ENCODE measurements at places on chromosomes 2 and 18. TPM values are rescaled to one million over a fixed set of nuclear protein-coding genes. Genes with fewer than 3 reads are reported as not detected.

The FAM124B gene
- total RNA-seq, result 0.68 TPM

The GALNT5 gene
- total RNA-seq, result not detected

The ALPP gene
- total RNA-seq, result not detected

The HOXD8 gene
- total RNA-seq, result not detected

The MC4R gene
- 3.3 TPM for total RNA-seq

The C2orf80 gene
- 26.8 TPM for total RNA-seq

The ACADL gene
- total RNA-seq, result 4.6 TPM

The C2orf78 gene
- total RNA-seq, result not detected

The CD207 gene
- not detected for total RNA-seq

The CNRIP1 gene
- total RNA-seq, result 69.7 TPM

The ASXL2 gene
- total RNA-seq, result 38.8 TPM

The PRSS56 gene
- total RNA-seq, result 1.3 TPM

The LOXHD1 gene
- total RNA-seq, result 0.65 TPM

The MAP2 gene
- 709 TPM for total RNA-seq

The FOXI3 gene
- not detected for total RNA-seq

The RND3 gene
- 15.4 TPM for total RNA-seq

The BOD1L2 gene
- not detected for total RNA-seq

The CLEC4F gene
- not detected for total RNA-seq

The VWC2L gene
- 6.1 TPM for total RNA-seq

The CRYGD gene
- 1.7 TPM for total RNA-seq

The STPG4 gene
- 1.5 TPM for total RNA-seq

The SERPINB12 gene
- not detected for total RNA-seq

The DTNA gene
- total RNA-seq, result 362 TPM

The SLC23A3 gene
- 0.42 TPM for total RNA-seq

The STEAP3 gene
- 2.9 TPM for total RNA-seq

The EPB41L3 gene
- total RNA-seq, result 167 TPM

The C2orf72 gene
- 64.2 TPM for total RNA-seq

The FOXD4L1 gene
- total RNA-seq, result 0.56 TPM

The COL6A3 gene
- 1.3 TPM for total RNA-seq

The ATL2 gene
- 70.9 TPM for total RNA-seq

Data from dorsolateral prefrontal cortex (tissue), 122 donors.